ENCODE measurements at places on chromosomes 16 and 17.
A peak's percentile ranks its signal among the peaks of the same experiment; 100 is the strongest.

DNA sequence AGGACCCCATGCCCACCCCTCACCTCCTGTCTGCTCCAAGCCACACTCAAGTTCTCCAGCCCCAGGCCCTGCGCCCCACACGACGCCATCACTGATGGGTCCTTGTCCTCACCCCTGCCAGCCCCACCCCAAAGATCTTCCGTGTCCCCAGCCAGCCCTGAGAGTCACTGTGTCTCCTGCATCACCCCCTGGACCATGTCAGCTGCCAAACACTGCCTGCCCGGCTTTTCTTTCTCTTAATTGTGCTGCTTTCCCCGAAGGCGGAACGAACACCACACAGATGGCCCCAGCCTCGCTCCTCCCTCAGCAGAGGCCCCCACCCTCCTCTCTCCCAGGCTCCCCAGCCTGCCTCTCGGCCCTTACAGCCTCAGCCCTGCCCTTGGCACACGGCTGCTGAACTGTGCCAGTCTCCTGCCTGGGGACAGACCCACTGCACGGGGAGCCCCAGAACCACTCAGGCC is 4.8 kb upstream of the GAA start:
- no peak for DNase-seq

DNA sequence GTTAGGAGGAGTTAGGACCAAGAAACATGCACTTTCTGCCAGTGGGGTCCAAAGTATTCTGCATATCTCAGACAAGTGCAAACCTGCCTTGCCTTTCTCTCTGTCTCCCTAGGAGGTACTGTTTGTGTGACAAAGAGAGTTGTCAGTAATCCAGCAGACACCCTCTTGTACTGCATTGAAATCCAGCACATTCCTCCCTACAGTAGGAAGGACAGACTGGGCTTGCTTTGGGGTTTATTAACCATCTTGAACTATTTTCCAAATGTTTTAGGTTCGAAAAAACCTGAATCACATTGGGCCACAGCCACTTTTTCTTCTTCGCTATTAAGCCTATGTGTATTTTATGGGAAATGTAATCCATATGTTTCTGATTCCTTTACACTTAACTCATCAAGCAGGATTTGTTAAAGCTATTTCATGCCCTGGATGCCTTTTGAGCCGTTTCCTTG is 204.2 kb upstream of the KCNJ16 start:
- no peak for DNase-seq

DNA sequence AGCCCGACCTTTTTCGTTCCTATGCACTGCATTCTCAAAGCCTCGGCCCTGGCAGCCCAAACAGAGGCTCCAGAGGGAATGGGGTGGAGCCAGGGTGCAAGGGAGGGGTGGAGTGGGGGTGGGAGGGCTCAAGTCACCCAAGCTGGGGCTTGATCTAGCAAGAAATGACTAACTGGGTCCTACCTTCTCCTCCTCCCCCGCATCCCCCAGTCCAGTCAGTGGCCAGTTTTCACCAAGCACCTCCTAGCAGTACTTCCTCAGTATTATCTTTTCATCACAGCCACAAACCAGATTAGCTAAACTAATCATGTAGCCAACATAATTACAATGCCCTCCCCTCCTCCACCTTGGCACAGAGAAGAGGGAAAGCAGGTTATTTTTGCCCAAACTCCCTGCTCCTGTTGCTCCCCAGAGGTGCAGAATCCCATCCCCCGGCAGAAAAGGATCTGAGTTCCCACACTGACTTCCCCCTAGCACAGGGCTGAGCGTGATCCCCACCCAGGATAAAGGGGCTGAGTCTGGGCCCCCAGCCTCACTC is 2.2 kb downstream of the JUP start:
- DNase-seq: no peak

DNA sequence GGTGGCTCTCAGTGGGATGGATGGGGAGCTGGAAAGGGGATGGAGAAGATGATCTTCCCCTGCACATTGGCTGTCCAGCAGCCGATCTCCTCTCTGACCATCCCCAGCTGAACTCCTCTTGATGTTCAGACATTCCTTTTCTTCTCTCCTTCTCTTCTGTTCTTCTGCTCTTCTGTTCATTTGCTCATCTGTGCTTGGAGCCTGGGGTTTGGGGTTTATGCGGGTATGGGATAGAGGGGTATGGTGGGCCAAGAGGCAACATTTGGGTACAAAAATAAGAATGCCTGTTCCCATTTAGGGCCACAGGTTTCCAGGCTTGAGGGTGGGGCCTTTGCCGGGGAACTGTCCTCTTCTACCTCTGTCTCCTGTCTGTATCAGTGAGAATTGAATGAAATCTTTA is 205.4 kb upstream of the XYLT1 start:
- no peak for DNase-seq

- no peak for DNase-seq
Measured at GRCh38 chr16:24851700-24852099, 5.9 kb downstream of the SLC5A11 start.

DNA sequence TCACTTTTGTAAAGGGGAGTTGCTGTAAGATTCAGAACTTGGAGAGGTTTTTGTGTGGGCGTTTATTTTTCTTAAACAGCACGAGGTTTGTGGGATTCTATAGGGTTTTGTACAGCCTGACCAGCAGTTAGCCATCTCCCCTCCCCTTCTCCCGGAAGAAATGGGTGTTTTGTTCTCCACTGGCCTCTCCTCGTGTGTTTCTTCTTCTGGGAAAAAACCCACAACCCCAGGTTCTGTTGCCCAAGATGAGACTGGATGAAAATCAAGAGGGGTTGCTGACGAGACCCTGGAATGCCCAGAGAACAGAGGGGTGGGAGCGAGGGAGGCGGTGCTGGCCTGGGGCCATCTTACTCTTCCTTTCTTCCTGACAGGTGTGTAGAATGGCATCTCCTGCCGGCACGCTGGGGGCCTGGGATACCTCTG is 186.1 kb downstream of the MSI2 start:
- no peak for DNase-seq

GRCh38 chr16:27303256-27304100 is 10.3 kb upstream of the IL4R start:
- DNase-seq: no peak

GRCh38 chr16:2597560-2597902 is 59.7 kb downstream of the PDPK1 start:
- no peak for DNase-seq

- DNase-seq: no peak
Measured at GRCh38 chr16:86868786-86869185, 290.4 kb downstream of the FOXL1 start.

DNA sequence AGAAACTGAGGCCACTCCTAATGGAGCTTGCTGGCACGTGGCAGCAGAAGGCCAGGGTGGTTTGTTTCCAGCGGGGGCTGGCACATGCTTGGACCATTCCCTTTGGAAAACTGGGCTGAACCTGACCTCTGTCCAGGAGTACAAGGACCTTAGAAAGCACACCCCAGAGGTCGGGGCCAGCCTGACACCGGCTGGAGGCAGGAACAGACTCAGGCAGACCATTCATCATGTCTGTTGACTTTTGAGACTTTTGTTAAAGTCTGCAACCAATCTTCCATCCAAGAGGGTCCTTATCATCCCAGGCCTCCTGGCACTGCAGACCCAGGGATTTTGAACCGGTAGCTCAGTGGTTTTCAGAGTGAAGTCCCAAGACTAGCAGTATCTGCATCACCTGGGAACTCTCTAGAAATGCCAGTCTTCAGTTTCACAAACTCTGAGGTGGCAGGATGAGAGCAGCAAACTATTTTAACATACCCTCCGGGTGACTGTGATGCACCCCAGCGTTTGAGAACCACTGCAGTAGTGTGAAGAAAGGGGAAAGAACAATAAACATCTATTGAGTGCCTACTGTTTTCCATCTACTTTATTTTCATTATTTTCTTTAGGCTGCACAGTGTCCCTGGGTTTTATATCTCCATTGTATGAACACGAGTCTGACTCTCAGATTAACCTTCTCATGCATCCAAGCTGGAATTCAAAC is 145.3 kb upstream of the PLCG2 start:
- no peak for DNase-seq

DNA sequence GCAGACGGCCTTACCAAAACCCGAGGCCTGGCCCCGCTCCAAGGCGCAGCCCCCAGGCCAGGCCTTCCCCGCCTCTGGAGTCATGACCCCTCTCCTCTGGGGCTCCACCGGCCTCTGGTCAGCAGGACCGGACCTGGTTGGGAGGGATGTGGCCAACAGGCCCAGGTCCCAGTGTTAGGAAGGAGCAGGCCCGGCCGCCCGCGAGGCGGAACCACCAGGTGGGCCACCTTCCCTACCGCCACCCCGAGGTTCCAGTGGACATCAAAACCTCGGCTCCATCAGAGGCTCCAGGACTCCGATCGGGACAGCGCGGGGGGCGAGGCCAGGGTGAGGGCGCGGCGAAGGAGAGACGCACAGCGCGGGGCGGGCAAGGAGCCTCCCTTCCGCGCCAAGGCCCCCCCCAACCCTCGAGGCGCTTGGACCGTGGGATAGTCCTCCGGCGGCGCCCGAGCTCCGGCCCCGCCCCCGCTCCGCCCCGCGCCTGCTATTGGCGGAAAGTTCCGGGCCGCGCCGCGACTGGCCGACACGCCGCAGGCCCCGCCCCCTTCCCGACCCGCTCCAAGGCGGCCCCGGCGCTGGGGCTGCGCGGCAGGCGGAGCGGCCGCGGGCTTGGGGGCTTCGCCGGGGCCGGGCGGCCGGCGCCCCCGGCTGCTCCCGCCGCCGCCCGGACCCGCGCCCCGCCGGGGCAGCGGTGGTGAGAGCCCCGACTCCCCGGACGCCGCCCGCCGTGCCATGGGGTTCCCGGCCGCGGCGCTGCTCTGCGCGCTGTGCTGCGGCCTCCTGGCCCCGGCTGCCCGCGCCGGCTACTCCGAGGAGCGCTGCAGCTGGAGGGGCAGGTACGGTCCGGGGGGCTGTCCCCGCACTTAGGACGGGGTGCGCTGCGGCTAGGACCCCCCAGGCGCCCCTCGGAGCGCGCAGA is at the start of gene METRN:
TSS of gene METRN (plus strand) at position 561 of the 919 bp plus-strand sequence. CDS start at position 733, 172 bp downstream.
- peak; percentile 90 for DNase-seq

- DNase-seq: peak; percentile 79
Measured at GRCh38 chr17:58487589-58488427, at the start of gene HSF5. Gene HSF5, minus strand, starts transcription at chr17:58488408. Its CDS starts 134 bp downstream, at chr17:58488274.

DNA sequence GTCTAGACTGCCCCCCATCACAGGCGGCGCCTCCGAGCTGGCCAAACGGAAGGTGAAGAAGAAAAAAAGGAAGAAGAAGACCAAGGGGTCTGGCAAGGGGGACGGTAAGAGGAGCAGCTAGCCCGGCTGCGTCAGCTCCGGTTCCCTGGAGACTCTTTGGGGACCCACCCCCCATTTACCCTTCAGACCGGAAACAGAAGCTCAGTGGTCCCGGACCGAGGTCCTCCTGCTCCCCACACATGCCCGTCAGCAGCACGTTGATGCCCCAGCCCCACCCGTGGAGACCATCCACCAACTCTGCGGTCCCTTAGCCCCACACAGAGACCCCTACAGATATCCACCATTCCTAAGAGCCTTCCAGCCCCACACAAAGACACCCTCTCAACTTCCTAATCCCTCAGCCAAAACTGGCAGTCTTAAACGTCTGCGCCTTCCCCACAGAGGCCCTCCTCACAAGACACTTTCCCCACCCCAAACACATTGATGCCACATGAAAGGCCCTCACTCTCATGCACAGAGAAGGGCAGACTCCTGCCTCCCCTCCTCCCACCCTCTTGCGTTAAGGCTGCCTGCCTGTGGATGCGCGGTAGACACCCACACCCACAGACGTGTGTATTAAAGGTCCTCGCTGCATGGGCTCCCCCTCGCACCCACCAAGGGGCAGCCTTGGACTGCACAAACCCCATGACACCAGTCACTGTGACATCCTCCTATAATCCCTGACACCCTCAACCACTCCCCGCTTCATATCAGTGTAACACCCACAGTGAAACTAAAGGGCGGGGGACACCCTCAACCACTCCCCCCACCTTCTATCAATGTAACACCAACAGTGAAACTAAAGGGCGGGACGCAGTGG is 58.2 kb upstream of the RPH3AL start:
- DNase-seq: peak; percentile 81

- DNase-seq: peak; percentile 21
Measured at GRCh38 chr17:17175917-17176316, 30.2 kb downstream of the PLD6 start.

DNA sequence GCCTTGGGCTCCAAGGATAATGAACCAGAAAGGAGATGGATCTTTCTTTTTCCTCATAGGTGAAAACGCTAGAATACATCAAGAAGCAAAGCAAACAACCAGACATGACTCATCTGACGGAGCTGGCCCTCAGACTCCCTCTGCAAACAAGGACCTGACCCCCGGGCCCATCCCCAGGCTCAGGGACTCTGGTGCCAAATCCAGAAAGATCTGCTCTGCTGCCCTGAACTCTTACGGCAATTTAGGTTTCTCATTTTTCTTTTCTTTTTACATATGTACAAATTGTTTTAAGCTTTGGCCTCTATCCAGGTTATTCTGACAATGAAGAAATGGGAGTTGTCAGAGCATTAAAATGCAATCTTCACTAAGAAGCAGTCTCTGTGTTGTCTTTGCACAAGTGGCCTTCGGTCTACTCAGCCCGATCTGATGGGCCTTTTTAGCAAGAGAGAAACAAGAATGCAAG is 17.7 kb downstream of the KNOP1 start:
- no peak for DNase-seq

GRCh38 chr16:4273858-4274311 is 1.1 kb upstream of the TFAP4 start:
- peak; percentile 57 for DNase-seq

- peak; percentile 86 for DNase-seq
Measured at GRCh38 chr17:1122533-1123392, 57.0 kb downstream of the ABR start.

- DNase-seq: no peak
Measured at GRCh38 chr17:69430488-69430887, 16.0 kb downstream of the MAP2K6 start.

DNA sequence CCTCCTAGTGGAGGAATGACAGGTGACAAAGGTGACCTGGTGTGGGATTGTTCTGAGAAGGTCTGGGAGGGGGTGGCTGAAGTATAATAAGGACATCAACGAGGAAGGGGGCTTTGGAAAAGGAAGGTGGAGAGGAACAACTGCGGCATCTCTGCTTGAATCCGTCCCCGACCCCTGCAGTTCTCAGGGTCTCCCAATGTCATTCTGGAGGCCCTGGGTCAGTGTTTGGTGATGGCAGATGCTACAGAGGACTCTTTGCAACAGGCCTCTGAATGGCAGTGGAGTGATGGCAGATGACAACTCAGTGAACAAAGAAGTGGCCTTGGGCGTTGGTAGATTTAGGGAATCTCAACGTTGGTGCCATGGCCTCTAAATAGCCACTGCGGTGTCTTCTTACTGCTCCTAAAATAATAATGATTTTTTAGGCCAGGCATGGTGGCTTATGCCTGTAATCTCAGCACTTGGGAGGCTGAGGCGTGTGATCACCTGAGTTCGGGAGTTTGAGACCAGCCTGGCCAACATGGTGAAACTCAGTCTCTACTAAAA is 1.3 kb downstream of the ENGASE start:
- DNase-seq: no peak

DNA sequence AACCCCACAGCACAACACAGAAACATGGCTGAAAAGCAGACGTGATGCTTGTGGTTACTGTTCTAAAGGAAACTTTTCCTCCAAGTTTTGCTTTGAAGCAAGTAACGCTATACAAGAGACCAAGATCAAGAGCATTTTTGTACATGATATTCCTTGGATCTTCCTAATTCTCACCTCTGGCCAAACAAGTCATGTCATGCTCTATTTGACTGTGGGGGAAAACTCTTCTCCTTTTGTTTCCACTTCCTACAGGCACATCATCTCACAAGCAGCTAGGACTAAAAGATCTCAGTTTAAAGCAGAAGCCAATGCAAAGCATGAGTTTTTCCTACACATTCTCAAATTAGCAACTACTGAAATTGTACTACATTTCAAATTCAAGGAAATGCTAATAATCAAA is 50.7 kb downstream of the CFDP1 start:
- DNase-seq: no peak
